ENCODE measurements at places on chromosomes 4 and X.

DNA sequence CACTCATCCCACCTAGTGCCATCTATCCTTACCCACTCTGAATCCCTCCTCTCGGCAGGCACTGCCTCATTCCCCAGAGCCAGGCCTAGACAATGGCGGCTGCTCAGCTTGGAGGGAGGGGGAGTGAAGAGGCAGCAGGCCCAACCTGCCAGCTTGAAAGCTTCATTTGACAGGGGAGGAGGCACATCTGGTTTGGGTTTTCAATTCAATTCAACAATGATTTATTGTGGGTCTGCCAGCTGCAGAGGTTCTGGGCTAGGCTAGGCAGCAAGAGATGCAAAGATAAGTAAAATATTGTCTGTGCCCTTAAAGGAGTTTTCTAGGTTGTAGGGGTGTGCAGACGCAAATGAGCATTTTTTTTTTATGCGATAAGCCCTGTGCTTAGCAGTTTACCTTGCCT, 58.5 kb downstream of the RTL9 start:
- no peak for DNase-seq

DNA sequence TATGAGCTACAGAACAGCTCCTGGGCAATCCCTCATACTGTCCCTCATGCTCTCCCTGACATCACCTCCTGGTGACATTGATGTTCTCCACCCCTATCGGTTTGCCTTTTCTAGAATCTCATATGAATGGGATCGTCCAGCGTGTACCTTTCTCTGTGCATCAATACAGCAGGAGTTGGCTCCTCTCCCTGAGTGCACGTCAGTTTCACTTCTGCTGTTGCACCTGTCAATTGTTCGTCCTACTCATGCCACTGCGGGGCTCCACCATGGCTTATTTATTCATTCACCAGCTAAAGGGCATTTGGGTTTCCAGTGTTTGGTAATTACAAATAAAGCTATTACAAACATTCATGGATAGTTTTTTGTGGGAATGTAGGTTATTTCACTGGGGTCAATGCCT, 269.1 kb upstream of the ZFP42 start:
- DNase-seq, result no peak

DNA sequence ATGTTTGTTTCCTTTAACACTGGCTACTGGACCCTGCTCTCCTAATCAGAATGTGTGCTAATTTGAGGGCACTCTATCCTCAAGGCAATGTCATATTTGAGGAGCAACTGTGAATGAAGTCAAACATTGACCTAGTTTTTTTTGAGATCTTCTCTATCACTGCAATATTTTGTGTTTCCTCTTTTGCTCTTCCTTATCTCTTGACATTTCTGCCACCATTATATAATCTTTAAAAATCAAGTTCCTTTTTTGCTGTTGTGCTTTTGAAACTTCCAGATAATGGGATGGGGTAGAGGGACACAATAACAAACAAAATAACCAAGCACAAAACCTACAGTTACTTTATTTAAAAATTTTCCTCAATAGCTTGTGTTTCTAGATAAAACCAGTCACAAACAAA, 7.4 kb upstream of the WDFY3 start:
- DNase-seq, result no peak

GRCh38 chr4:100517864-100518341, at the start of gene EMCN:
TSS of gene EMCN (minus strand) at chr4:100518022. CDS start at chr4:100517914, 108 bp downstream.
- no peak for DNase-seq

- no peak for DNase-seq
Measured at GRCh38 chr4:124854968-124855367, 142.4 kb upstream of the ANKRD50 start.

GRCh38 chr4:10456595-10457254, 501 bp downstream of the ZNF518B start:
- no peak for DNase-seq

- DNase-seq, result no peak
Measured at GRCh38 chr4:85780664-85781063, 305.7 kb downstream of the ARHGAP24 start.

- no peak for DNase-seq
Measured at GRCh38 chr4:128354205-128354821, 66.7 kb upstream of the PGRMC2 start.

DNA sequence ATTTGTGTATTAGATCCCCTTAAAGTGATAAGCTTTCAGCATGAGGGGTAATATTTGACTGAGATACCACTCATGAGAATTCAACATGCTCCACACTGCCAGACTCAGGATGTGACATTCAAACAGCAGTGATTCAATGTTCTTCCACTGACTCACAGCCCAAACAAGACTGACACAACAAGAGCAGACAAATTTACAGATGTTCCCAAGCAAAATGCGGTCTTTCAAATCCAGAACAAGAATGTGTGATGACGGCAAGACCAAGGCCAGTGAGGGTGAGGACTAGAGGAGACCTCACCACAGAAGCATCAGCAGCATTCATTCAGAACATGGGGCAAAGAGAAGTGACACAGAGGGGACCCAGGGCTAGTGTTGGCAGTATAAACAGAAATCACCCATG, 99.3 kb upstream of the GRIA3 start:
- DNase-seq, result no peak

GRCh38 chrX:134173541-134174272, 63.3 kb upstream of the CCDC160 start:
- no peak for DNase-seq

GRCh38 chr4:140141210-140141835, 12.7 kb downstream of the MAML3 start:
- no peak for DNase-seq

DNA sequence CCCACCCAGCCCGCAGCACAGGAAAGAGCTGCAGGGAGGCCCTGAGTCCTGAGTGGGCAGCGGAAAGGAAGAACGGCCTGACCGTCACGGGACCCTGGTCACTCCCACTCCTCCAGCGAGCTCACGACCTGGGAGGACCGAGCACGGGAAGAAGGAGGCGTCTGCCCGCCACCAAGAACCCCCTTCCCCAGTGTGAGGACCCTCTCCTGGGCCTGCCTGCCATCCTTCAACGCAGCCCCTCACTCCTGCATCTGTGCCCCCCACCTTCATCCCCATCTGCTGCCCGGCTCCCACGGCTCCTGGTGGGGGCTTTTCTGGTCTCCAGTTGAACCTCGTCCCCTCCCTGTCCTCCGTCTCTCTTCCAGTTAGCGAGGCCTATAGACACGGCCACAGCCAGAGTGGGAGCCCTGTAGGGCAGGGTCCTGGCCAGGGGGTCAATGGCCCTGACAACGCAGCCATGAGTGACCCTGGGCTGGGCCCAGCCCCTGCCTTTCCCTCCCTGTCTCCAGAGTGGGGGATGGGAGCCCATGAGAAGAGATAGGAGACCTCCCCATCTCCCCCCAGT, 41.3 kb upstream of the MXD4 start:
- DNase-seq, result no peak

DNA sequence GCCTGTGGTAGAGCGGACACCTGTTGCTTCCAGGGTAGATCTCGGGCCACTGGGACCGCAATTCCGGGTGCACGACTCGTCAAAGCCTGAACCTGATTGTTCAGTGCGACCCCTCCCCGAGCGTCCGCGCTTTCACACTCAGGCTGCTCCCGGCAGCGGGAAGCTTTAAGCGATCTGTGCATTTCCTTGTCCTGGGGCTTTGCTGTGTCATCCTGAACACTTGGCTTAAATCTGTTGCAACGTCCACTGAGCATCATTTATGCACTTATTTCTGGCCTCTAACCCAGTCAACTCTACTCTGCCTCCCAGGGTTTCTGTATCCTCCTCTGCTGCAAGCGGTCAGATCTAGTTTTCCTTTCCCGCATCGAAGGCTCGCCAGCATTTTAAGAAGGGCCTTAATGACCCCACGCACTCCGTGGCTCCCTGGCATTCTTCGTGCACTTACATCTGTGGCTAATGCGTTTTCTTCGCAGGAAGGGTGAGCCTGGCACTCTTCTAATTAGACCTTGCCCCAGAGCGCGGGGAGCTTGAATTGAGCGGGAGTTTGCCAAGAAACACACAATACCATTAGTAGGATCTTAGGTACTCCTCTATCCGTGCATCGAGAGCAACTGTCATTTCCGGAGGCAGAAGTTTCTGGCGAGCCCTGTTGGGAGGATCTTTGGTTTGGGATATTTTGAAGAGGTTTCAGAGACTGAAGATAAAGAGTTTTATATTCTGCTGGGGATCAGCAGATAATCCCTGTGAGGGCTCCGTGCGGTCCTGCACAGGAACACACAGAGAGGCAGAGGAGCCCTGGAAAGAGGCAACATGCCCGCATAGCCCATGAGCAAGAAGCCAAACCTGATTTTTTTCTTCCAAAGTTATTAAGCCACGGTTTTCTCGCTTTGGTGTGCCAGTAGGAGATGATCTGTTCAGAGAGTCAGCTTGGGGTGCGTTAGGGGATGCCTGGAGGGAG, 654 bp upstream of the DDIT4L start:
- DNase-seq, result no peak

DNA sequence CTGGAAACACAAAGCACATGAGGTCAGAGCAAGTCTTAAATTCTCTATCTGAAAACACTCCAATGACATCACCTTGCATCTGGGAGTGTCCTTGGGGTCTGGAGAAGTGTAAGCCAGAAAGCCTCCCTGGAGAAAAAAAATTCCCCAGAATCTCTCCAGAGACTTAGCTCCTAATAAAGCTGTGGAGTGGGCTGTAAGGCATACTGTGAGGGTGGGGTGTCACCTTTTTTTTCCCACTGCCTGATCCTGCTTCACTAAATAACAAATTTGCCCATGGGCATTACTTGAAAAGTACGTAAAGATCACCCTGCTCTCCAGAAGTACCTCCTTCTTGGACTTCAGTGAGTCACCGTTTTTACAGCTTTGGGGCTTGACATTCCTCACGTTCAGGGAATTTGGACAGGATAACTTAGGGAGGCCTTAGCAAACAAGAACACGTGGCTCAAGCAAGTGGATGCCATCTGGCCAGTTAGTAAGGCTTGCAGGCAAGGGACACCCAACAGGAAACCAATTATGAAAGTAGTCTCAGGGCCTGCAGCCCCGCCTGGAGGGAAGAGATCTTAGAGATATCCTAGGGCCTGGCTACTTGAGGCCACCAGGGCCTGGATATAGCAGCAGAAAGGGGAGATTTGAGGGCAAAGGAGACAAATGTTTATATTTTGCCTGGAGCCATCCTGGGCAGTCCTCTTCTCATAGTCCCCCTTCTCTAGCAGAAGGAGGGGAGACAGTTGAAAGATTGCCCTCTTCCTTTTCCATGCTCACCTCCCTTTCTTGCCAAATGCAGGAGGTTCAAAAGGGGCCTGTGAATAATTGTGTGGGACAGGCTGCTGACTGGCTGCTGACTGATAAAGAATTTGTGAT, 60.1 kb upstream of the PLAC1 start:
- DNase-seq, result no peak

GRCh38 chr4:44146516-44146915, 302.1 kb downstream of the KCTD8 start:
- DNase-seq, result no peak

DNA sequence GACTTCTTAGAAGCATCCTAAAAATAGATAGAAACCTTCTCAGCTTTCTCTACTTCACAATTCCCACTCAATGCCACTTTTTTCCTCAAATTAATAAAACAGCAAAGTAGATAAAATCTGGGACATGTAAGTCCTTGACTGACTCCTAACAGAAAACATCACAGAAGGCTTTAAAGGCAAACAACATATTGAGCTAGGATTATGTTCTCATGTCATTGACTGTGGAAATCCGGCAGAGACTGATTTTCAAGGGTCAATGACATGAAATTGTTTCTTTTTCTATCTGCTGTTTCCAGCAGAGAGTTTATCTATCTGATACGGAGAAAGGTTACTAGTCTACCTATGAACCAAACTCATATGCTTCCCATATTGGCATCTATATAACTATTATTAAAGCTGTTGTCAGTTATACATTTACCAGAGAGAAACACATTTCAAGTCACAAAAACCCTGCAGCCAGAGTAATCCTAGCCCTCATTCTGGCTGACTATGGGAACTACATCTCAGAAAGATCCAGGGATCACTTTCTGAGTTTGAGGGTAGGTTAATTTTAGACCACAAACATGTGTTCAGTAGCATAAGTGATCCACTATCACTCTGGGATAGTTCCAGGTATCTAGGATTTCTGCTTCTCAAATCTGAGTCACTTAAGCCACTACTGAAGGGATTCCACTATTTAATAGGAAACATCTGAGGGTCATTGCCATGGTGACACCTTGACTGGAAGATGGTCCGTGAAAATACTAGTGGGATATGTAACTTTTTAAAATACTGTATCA, 147.6 kb downstream of the PPP3CA start:
- no peak for DNase-seq

- DNase-seq, result no peak
Measured at GRCh38 chr4:176309046-176309445, 10.7 kb upstream of the SPCS3 start.

GRCh38 chrX:4240541-4241194, 527.2 kb upstream of the PRKX start:
- no peak for DNase-seq

DNA sequence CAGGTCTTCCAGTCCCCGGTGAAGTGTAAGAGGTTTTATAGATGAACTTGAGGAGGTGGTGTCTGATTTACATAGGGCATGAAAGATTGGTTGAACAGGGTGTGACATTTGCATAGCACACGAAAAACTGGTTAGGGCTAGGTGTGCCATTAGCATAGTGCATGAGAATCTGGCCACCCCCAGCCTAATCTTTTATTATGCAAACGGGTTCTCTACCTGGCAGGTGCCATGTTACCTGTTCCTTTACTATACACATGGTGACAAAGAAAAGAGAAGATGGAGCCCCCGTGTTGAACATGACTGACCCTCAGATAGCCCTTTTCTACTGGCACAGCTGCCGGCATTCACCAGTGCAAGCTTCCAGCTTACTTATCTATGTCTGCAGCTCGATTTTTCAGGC, 71.0 kb downstream of the UCHL1 start:
- DNase-seq, result no peak

GRCh38 chrX:41561045-41561444, 113.9 kb downstream of the NYX start:
- no peak for DNase-seq

DNA sequence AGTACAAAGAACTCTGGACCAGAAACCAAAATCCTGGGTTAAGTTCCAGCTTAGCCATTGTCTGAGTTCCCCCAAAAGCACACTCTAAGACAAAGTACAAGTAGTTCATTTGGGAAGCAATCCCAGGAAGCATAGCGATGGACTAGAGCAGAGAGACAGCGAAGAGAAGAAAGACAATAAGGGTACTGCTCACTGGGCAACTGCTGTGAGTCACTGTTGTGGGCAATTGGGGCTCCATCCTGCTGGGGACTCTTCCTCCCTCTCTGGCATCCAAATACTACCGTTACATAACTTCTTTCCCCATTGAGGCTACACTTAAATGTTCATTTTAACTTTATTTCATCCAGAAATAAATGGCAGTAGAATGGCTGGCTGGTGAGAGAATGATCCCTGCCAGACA, 14.1 kb downstream of the SRPX start:
- DNase-seq, result no peak

- DNase-seq, result no peak
Measured at GRCh38 chr4:181949704-181950312, 293.4 kb upstream of the TENM3 start.

DNA sequence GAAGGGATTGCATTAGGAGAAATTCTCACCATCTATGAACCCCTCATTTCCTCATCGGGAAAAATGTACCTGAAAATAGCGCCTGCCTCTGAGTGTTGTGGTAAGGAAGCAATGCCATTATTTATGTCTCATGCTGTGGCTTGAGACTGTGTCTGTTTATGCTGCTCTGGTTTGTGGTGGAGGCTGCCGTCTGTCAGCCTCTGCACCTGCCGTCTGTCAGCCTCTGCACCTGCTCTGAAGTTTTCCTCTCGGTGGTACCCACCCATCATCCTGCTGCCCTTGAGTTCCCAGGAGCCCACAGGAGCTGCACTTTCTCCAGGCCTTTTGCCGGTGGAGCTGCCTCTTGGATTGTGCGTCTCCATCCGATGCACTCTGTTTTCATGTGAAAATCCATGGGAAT, 68.5 kb upstream of the PPP2R3B start:
- DNase-seq, result no peak

- no peak for DNase-seq
Measured at GRCh38 chr4:95409750-95410149, 139.0 kb downstream of the UNC5C start.
